ENCODE measurements at places on chromosomes 6 and 20. TPM values are rescaled to one million over a fixed set of nuclear protein-coding genes. Genes with fewer than 3 reads are reported as not detected.

IL17F gene
- not detected for total RNA-seq

CHMP4B gene
- total RNA-seq, result 48.5 TPM

BTNL2 gene
- 0.26 TPM for total RNA-seq

VWA7 gene
- 0.26 TPM for total RNA-seq

ARMC12 gene
- total RNA-seq, result 0.13 TPM

HRH3 gene
- total RNA-seq, result not detected

CDH22 gene
- not detected for total RNA-seq

MUC22 gene
- total RNA-seq, result under 0.01 TPM

HLA-DPB1 gene
- not detected for total RNA-seq

DNA sequence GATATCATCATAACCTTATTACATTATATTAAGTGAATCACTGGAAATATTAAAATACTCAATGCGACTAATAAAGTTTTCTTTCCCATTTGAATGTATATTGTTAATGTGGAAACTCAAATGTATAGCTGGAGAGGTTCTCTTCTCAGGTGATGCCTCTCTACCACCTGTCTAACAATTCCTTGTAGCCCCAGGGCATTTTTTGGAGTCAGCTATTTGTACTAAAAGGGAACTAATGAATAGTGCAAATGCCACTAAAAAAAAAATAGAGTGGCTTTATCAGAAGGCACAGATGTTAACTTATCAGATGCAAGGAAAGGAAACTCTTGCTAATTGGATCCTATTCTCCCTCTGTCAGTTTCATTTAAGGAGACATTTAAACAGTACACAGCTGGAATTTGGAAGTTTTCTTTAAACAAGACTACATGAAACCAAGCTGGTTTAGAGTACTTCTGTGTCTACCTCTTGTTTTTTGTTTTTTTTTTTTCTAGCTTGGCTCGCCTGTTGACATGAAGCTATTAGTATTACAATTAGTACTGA is 897.0 kb upstream of the SLC35B3 start:
- DNase-seq, result no peak

GRCh38 chr20:37920270-37920669 is 17.3 kb downstream of the VSTM2L start:
- DNase-seq, result no peak

GRCh38 chr20:14744723-14745122 is 407.3 kb upstream of the FLRT3 start:
- DNase-seq, result no peak

DNA sequence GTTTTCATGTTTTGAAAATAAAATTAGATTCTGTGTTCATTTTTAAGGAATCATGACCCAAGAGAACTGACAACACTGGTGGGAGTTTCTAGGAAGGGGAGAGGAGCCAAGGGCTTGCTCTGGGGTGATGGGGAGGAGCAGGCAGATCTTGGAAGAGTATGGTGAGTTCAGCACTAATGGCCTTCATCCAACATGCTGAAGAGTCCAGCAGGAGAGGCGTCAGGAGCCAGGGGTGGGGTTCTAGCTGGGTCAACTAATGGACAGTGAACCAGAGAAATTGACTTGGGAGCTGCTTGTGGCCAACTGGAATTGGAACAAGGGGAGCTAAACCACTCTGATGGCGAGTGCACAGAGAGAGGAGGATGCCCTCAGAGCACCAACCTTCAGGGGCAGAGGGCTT is 107.1 kb downstream of the MRPL14 start:
- DNase-seq, result no peak

DNA sequence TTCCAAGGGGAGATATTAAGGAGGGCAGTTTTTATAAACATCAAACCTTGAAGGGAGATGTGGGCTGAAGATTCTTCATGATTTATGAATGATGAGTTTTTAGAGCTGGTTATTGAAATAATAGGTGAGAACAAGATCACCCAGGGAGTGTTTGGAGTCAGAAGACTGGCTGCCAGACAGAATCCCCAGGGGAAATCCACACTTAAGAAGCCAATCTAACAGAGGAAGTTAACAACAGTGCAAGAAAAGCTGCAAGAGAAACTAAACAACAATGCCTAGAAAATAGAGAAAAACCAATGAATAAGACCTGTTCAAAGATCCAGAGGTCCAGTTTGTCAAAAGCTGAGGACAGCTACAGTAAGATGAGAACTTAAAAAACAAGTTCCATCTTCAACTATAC is 167.9 kb upstream of the MAN1A1 start:
- no peak for DNase-seq

GRCh38 chr20:36096435-36096834 is 58.1 kb upstream of the EPB41L1 start:
- no peak for DNase-seq

GRCh38 chr6:125099211-125100073 is 54.1 kb upstream of the TPD52L1 start:
- peak; percentile 26 for DNase-seq

DNA sequence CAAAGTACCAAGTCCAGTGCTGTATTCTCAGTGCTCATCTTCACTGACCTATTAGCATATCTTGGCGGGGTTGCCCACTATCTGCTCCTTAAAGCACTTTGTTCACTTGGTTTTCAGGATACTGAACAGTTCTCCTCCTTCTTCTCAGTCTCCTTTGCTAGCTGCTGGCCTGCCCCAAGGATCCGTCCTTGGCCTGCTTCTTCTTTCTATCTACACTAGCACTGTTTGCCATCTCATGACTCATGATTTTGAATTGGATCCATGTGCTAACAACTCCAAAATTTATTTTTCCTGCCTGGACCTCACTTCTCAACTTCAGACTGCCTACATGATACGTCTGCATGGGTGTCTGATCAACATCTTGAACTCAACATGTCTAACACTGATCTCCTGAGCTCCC is 15.5 kb downstream of the TPD52L1 start:
- DNase-seq, result no peak

GRCh38 chr20:51195419-51195901 is 172.6 kb upstream of the KCNG1 start:
- peak; percentile 90 for DNase-seq

DNA sequence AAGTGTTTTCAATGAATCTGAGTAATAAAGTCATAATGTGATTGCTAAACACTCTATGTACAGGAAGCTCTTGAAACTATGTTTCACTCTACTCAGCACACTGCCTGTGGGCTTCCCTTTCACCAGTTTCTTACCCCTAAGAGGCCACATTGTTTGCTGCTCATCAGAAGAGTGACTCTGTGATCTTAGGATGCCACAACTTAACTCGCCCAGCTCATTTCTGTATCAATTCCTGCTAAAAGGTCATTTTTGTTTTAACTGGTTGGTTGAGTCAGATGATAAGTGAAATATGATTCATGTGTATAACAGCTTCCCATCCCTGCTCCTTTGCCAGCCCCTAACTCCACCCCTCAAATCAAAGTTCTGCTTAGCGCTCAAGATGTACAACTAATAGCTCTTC is 9.8 kb upstream of the NDUFAF4 start:
- DNase-seq, result peak; percentile 46
